ENCODE measurements at places on chromosomes 3 and 15. TPM values are rescaled to one million over a fixed set of nuclear protein-coding genes. Genes with fewer than 3 reads are reported as not detected.

DNA sequence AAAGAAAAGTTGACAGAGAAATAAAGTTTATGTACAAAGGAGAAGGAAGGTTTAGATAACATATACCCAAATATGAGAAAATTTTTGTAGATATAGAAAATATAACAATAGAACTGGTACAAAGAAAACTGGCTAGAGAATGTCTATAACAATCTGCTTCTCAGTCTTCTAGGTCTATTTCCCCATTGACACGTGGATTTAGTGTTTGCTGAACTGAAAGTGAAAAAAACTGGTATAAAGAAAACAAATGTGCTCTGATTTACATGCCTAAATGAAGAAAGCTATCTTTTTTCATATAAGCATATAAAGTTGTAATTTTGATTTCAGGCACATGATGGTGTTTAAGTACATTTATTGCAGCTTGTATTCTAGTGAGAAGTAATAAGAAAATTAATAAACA, 9.8 kb downstream of the KCNMB2 start:
- DNase-seq: no peak

GRCh38 chr3:121660356-121661171, at the start of gene HCLS1:
Gene HCLS1, minus strand, starts transcription at chr3:121660903. Its CDS starts 2,556 bp downstream, at chr3:121658347.
- peak; percentile 69 for DNase-seq

The CASR gene
- not detected for total RNA-seq

The ATP13A4 gene
- total RNA-seq: 0.34 TPM

The RHCG gene
- total RNA-seq: not detected

DNA sequence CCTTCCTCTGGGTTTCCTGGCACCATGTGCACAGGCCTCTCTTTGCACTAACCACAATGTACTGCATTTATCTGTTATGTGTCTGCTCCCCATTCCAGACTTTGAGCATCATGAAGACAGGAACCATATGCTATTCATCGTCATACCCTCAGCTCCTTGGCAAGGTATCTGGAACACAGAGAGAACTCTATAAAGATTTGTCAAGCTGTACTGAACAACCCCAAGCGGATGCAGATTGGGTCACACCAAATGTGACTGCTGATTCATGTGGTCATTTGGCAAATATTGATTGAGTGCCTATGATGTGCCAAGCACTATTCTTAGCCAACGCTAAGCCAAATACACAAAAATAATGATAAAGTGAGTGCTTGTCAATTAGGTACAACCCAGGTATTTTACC, 7.5 kb upstream of the MEGF11 start:
- no peak for DNase-seq

GRCh38 chr3:59381282-59381681, 331.5 kb upstream of the CFAP20DC start:
- no peak for DNase-seq

- no peak for DNase-seq
Measured at GRCh38 chr15:100160953-100161352, 180.8 kb downstream of the ADAMTS17 start.

The SLC7A14 gene
- 3.4 TPM for total RNA-seq

The ADAMTS9 gene
- 72.1 TPM for total RNA-seq

DNA sequence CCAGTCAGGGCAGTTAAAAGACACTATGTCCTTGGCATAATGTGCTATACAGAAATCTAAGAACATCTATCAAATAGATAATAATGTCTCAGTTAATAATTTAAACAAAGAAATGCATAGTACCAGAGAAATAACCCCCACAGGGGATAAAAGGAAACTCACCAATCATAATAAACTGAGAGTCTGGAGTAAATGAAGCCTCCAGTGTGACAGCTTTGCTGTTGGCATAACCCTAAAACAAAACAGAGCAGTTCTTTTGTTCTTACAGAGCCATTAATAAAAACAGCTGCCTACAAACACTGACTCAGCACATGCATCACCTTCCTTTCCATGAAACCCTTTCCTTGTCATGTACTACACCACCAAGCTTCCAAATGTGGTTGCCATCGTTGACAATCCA, 13.5 kb downstream of the PPM1M start:
- no peak for DNase-seq

GRCh38 chr3:71183549-71183948, 400.0 kb downstream of the FOXP1 start:
- DNase-seq: no peak

- no peak for DNase-seq
Measured at GRCh38 chr3:130509008-130509407, 8.0 kb upstream of the COL6A6 start.
